ENCODE measurements at places on chromosomes 7 and 10. TPM values are rescaled to one million over a fixed set of nuclear protein-coding genes. Genes with fewer than 3 reads are reported as not detected.

The HMX3 gene
- total RNA-seq, result not detected

The MEIG1 gene
- not detected for total RNA-seq

The NUTM2A gene
- 2.3 TPM for total RNA-seq

The ADCY1 gene
- 29.4 TPM for total RNA-seq

The PNLIPRP3 gene
- 0.17 TPM for total RNA-seq

The SPDYE16 gene
- 0.33 TPM for total RNA-seq

The ZNRF2 gene
- 6.5 TPM for total RNA-seq

The KCP gene
- 0.66 TPM for total RNA-seq

The PSAP gene
- 1,900 TPM for total RNA-seq

The SPDYE11 gene
- under 0.01 TPM for total RNA-seq

The CCDC186 gene
- total RNA-seq, result 11.6 TPM

The FBXL13 gene
- total RNA-seq, result 0.99 TPM

The NRBF2 gene
- 42.8 TPM for total RNA-seq

The SKIDA1 gene
- 0.99 TPM for total RNA-seq

The CYP26C1 gene
- total RNA-seq, result not detected

The DMBT1 gene
- under 0.01 TPM for total RNA-seq

The MYL10 gene
- total RNA-seq, result not detected

The ANXA8 gene
- 0.15 TPM for total RNA-seq

The CFAP69 gene
- 5.5 TPM for total RNA-seq

The HOXA7 gene
- total RNA-seq, result not detected

The PODXL gene
- 1.2 TPM for total RNA-seq

The UPK3B gene
- total RNA-seq, result not detected

The ZNF727 gene
- total RNA-seq, result 0.17 TPM

The SPAM1 gene
- total RNA-seq, result not detected

The HEPACAM2 gene
- total RNA-seq, result not detected

The INA gene
- 0.99 TPM for total RNA-seq

The PTPN20 gene
- total RNA-seq, result 0.33 TPM

All from smooth muscle cell of trachea (primary cell).